Stimulated activated CD8-positive, alpha-beta memory T cell treated with anti-CD3 and anti-CD28 coated beads, Interleukin-15, amount 100 ng/mL, for 24 hours (primary cell): ENCODE measurements at places on chromosomes 5 and 9.

DNA sequence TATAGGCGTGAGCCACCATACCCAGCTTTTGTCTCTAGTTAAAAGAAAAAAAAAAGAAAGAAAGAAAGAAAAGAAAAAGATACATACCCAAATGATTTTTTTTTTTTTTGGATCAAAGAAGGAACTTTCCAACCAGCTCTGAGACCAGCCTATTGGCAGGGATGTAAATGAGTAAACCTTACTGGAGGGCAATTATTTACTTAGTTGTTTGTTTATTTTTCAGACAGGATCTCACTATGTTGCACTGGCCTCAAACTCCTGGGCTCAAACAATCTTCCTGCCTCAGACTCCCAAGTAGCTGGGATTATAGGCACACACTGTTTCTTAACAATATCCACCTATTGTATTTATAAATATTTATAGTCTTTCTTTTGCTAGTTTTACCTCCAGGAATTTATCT lies 10.9 kb upstream of the SPOUT1 start:
- DNase-seq: no peak

GRCh38 chr9:82488313-82489200 lies 500.0 kb downstream of the SPATA31D1 start:
- DNase-seq: no peak

GRCh38 chr5:548256-548655 lies 24.0 kb upstream of the SLC9A3 start:
- DNase-seq: no peak

DNA sequence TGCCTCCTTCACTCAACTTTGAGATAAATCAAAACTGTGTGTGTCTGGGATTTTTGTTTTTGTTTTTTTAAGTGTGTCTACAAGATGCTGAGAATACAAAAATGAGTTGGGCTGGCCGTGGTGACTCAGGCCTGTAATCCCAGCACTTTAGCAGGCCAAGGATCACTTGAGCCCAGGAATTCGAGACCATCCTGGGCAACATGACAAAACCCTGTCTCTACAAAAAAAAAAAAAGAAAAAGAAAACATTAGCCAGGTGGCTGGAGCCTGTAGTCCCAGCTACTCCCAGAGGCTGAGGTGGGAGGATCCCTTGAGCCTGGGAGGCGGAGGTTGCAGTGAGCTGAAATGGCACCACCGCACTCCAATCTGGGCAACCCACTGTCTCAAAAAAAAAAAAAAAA lies 21.0 kb downstream of the HNRNPK start:
- DNase-seq: no peak

DNA sequence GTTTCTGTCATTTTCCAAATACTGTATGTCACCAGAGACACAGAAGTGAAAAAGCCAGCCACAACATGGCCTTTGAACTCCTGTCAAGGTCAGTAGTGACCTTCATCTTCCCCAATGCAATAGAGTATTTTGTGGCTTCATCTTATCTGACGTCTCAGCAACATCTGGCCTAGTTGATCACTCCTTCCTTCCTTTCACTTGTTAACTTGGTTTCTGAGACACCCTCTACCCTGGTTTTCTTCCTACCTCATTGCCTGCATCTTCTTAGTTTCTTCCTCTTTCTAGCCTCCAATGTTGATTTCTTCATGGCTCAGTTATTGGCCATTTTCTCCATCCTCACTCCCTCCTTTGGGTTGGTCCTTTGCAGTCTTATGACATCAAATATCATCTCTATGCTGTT lies 36.3 kb downstream of the GLIS3 start:
- no peak for DNase-seq

DNA sequence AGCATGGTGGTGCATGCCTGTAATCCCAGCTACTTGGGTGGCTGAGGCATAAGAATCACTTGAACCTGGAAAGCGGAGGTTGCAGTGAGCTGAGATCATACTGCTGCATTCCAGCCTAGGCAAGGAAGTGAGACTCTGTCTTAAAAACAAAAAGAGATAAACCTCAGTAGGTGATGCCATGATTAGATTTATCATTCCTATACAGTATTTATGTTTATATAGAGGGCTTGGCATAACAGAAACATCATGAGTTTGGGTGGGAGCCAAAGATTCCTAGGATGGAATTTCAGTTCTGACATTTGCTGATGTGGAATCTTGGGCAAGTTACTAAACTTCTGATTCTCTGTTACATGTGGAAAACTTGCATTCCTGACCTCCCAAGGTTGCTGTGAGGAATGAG lies 22.3 kb downstream of the RFK start:
- no peak for DNase-seq

- DNase-seq: no peak
Measured at GRCh38 chr9:121141306-121141705, 60.4 kb downstream of the RAB14 start.

GRCh38 chr5:173512637-173513435 lies 103.6 kb downstream of the BOD1 start:
- no peak for DNase-seq

DNA sequence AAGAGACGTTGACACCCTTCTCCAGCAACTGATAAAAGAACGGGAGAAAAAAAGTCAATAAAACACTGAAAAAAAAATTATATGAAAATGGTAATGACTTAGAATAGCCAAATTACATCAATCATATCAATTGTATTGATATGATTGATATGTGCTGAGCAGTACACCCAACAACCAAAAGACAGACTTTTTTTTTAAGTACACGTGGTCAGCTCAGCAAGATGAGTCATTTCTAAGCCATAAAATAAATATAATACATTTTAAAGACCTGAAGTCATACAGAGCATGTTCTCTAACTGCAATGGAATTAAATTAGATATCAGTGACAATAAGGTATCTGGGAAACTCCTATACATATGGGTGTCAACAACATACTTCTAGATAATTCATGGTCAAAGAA lies 30.9 kb upstream of the OLFM1 start:
- DNase-seq: no peak

DNA sequence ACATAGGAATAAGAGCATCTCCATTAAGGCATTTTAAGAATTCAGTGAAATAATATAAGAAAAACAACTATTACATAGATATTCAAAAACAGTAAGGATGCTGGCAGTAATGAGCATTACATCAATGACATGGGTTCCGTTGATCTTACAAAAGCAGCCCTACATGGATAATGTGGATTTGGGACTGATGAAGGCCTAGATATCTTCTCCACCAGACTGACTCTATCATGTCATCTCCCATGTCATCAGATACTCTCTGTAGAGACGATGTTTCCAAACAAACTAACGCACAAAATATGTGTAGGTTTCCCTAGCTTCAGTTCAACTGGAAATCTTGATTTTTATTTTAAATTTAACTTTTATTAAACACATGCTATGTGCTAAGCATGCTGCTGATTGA lies 3.6 kb downstream of the LURAP1L start:
- DNase-seq: no peak

GRCh38 chr5:138275379-138275782 lies 960 bp upstream of the GFRA3 start:
- no peak for DNase-seq

- no peak for DNase-seq
Measured at GRCh38 chr9:35996358-35996970, 38.5 kb upstream of the OR2S2 start.

DNA sequence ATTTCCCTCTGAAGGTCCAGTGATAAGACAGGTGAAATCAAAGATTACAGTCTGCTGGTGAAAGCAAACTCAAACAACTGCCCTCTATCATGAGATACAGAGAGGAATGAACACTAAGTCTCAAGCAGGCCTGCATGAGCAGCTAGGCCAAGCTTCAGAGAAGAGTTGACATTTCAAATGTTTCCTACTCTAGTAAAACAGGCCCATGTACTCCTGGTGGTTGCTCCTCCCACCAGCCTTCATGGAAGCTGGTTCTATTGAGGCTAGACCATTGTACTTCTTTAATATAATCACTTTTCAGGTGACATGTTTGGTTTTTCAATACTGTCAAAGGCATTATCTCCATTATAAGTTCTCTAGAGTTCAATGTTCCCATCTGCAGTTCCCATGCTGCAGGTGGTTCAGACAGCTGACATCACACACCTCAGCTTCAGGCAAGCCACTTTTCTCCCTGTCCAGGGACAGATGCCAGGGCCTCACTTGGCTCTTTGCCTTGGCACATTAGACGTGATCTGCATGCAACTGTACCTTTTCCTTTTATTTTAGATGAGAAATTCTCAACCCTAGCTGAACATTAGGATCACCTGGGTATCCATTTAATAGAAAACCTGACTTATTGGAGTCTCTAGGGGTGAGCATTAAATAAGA lies 89.8 kb downstream of the PIK3R1 start:
- DNase-seq: no peak

DNA sequence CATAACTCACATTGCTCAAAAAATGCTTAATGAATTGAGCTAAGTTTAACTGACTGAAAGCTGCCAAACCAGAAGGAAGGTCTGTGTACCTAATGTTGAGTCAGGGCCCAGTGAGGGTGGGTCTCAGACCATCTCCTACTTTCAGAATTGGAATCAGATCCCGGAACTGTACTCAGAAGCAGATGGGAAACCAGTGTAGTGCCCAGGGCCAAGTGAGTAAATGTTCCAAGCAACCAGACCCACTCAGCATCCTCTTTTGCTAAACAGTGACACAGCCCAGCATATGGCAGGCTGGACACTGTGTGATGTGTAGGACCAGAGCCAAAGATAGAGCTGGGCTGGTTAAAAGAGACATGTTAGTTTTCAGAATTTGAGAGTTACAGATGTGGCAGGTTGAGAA lies 94.1 kb downstream of the PLCXD3 start:
- no peak for DNase-seq

DNA sequence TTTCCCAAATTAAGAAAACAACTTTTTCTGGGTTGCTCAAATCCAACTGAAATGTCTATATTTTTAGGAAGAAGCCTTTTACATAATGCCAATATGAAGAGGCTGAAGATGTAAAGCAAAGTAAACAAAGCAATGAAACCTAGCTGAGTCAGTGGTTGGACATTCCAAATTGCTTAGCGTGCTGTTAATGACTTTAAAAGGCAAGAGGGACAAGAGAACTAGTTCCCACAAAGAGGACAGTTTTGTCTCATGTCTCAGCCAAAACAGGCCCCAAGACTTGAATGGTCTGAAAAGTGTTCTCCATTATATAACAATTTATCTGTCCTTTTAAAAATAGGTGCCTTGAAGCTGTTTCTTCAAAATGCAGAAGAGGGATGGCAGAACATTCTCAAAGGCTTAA lies 407.0 kb downstream of the ENC1 start:
- no peak for DNase-seq

- DNase-seq: no peak
Measured at GRCh38 chr9:124471761-124472160, 21.5 kb downstream of the ADGRD2 start.

- no peak for DNase-seq
Measured at GRCh38 chr5:54285686-54286085, 24.7 kb downstream of the ARL15 start.

DNA sequence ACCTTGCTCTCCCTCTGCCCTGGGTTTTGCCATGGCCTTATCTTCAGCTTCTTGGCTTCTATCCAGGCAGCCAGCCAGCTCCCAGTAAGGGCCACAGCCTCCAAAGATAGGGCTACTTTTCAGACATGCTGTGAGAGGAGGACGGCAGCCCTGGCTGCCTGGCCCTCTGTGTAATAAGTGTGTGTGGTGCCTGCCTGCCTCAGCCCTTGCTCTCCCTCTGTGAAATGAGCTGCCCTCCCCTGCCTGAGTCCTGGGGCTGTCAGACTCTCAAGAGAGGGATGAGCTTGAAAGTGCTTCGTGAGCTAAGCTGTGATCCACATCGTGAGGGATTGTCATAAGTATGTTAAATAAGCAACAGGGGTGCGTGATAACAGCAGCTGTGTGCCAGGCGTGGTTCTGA lies 8.1 kb downstream of the NDST1 start:
- no peak for DNase-seq

DNA sequence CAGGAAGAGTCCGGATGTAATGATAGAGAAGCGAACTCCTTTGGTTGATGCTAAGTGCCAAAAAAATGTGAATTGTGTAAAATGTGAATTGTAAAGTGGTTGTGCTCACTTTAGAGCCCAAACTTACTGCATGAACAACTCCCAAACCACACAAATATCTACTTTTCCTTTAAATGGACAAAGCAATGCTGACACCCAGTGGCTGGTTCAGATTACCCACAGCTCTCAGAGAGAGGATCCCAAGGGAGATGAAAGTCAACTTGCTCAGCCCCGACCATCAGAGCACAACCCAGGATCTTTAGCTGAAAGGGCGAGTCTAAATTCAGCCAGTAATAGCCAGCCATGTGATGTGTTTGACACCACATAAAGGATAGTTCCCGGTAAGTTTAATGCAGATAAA lies 133.7 kb downstream of the NMUR2 start:
- DNase-seq: no peak

DNA sequence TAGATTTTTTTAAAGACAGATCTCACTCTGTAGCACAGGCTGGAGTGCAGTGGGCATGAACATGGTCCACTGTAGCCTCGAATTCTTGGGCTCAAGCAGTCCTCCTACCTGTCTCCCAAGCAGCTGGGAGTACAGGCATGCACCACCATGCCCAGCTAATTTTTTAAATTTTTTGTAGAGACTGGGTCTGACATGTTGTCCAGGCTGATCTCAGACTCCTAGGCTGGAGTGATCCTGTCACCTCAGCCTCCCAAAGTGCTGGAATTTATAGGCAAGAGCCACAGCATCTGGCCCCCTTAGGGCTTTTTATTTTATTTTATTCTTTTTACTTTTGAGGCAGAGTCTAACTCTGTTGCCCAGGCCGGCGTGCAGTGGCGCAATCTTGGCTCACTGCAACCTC lies 56.4 kb downstream of the NSD1 start:
- DNase-seq: no peak

GRCh38 chr9:110768886-110769285 lies 100.3 kb downstream of the MUSK start:
- no peak for DNase-seq

DNA sequence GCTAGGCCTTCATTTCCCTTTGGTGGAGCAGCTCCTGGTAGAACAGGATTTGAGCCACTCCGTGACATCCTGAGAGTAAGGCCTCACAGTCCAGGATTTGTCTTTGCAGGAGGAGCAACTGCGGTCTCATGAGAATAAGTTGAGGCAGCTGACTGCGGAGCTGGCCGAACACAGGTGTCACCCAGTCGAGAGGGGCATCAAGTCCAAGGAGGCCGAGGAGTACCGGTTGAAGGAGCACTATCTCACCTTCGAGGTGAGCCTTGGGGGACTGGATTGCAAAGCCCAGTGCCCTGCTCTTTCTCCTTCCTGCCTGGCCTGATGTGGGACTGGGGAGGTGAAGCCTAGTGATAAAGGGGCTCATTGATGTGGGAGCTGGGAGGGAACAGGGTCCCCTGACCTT lies 44.3 kb downstream of the PSD2 start:
- no peak for DNase-seq

DNA sequence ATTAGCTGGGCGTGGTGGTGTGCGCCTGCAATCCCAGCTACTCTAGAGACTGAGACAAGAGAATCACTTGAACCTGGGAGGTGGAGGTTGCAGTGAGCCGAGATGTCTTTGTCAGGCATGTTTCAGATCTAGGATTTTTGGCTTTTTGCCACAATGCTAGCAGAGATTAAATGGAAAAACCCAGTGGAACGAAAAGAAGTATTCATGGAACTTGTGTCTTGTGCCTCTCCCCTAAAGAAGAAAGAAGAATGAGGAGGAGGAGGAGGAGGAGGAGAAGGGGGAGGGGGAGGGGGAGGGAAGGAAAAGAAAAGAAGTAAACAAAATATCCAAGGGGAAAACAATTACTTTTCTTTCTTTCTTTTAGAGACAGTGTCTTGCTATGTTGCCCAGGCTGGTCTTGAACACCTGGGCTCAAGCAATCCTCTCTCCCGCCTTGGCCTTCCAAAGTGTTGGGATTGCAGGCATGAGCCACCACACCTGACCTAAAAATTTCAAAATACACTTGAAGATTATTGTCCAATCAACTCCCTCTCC lies 106.0 kb downstream of the ARRDC3 start:
- DNase-seq: no peak
